T-helper 22 cell (primary cell): ENCODE measurements at places on chromosomes 1 and 21.
A peak's percentile ranks its signal among the peaks of the same experiment; 100 is the strongest.

- no peak for DNase-seq
Measured at GRCh38 chr1:230253150-230253549, 173.0 kb downstream of the PGBD5 start.

DNA sequence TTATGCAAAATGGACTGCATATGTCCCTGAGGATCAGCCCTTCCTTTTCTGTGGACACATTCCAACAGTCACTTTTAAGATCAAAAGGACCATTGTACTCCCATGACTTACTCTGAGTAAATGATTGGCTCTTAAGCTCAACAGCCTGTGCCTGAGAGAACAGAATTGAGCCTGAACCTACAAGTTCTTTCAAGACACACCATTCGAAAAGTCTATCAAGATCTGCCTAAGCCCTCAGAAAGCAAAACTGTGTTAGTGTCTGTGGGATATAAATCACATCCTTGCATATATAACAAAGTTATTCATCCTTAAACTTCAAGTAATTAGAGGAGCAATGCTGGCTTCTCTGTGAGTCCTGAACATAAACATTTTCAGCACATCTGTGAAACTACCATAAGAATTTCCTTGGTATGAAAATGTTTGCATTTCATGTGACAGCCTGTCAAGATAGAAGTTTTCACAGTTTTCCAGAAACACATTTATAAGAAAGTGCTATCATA, 41.6 kb downstream of the PCNX2 start:
- DNase-seq = no peak

DNA sequence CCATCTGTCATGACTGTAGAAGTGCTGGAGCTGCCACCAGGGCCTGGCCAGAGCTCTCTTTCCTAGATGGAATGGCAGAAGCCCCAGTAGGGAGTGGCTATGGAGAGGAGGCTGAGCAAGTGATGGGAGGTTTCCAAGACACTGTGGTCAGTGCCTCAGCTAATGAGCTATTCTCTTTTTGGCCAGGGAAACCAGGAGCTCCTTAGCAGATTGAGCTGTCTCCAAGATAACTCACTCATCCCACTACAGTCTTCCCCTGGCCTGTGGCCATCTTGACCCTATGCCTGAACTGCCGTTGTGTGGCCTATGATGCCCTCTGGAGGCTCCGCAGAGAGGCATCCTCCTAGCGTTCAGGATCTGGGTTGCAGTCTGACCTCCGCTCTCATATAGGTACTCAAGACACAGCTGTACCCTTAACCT, 60.5 kb downstream of the ERI3 start:
- DNase-seq = no peak

GRCh38 chr1:178690496-178690895, 34.5 kb upstream of the RALGPS2 start:
- DNase-seq = no peak

DNA sequence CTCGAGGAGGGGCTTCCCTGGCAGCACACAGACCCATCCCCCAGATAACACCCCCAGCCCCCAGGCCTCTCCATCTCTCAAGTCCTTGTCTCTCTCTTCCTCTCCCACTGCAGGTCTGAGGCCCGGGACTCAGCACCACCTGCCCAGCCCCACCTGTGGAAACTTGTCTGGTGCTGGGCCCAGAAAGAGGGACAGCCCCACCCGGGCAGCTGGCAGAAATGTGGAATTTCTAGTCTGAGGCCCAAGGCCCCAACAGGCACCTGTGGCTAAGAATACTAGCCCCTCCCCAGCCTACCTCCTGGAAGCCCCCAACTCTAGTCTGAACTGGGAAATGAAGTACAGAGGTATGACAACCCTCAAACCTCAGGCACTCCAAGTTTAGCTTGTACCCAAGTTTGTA, 15.4 kb downstream of the TTC39A start:
- no peak for DNase-seq

DNA sequence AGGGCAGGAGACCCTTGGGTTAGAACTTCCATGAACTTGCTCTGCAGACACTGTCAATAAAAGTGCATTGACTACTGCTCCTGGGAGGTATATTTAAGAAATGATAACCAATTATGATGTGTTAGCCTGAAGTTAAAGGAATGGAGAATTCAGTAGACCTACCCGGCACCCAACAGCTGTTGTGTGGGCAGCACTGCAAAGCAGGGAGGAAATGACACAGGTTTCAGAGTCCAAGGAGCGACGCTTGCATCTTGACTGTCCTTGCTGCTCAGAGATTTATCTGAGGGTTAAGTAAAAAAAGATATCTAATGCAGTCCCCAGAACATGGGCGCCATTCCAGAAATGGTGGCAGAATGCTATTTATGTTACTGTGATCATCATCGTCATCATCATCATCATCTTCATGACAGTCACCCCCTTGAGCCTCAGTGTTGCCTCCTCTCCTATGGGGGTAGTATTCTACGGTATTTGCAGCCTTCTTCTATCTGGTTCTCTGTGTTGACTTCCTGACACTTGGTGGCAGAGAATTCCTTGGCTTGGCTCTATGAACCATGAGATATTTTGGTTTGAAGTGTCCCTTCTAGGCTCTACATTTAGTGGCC, 225.9 kb downstream of the KAZN start:
- no peak for DNase-seq

- DNase-seq = no peak
Measured at GRCh38 chr1:207861442-207862177, 49.3 kb downstream of the CD34 start.

GRCh38 chr1:38300616-38301015, 254.0 kb upstream of the POU3F1 start:
- no peak for DNase-seq

DNA sequence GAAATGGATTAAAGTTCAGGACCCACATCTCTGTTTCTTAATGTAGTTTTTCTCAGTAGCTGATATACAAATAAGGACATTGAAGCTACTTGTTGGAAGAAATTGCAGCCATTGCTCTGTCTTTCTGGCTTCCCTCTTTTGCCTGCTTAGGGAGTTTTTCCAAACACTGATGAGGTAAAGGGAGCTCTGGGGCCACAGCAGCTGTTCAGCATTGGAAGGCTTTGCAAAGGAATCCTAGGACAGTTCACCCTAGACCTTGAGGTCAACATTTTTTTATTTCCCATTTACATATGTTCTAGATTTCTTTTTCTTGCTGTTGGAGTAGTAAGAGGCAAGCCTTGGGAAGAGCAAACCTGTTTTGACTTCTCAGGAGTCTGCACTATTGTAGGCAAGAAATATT, 126.9 kb upstream of the PLPPR5 start:
- DNase-seq = no peak

GRCh38 chr1:202233171-202233570, 39.6 kb downstream of the LGR6 start:
- DNase-seq = no peak

DNA sequence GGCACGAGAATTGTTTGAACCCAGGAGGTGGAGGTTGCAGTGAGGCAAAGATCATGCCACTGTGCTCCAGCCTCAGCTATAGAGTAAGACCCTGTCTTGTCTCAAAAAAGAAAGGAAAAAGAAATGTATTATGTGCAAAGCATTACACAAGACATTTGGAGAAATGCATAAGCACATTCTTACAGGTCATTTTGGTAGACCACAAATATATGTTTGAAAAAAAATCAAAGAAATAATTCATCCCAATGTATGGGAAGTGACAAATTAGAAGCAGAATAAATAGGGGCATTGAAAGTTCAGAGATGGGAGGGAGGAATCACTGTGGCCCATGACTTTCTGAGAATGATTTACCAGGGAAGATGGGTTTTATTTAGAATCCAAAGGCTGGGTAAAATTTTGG, 283.5 kb upstream of the ADAMTS5 start:
- DNase-seq = no peak

GRCh38 chr1:151035167-151035566, 1.2 kb upstream of the BNIPL start:
- DNase-seq = no peak

GRCh38 chr1:9201401-9202239, 33.0 kb upstream of the H6PD start:
- DNase-seq = no peak

GRCh38 chr1:86787621-86788020, 83.2 kb downstream of the SH3GLB1 start:
- no peak for DNase-seq

GRCh38 chr1:119027759-119028158, 39.6 kb upstream of the TBX15 start:
- DNase-seq = no peak

DNA sequence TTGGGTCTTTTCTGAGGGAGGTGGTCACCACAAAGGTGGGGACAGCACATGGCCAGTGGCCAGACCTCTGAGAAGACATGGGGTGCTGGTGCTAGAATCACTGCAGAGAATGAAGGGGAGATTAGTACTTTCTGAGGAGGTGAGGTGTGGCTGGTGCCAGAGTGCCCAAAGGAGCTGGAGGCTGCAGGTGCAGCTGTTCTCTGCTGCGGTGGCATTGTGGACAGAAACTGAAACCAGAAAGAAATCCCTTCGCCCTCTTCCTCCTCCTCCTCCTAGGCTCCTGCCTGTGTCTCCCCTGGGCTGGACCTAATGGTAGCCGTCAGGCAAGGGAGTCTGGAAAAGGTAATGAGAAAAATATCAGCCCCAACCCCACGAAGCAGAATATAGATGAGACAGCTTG, 261.7 kb downstream of the TM2D1 start:
- no peak for DNase-seq

GRCh38 chr1:116987256-116987555, 14.4 kb upstream of the CD101 start:
- peak; percentile 53 for DNase-seq

- DNase-seq = no peak
Measured at GRCh38 chr1:24018611-24019580, 38.8 kb upstream of the SRSF10 start.

- DNase-seq = no peak
Measured at GRCh38 chr1:113456967-113457366, 66.7 kb downstream of the MAGI3 start.

DNA sequence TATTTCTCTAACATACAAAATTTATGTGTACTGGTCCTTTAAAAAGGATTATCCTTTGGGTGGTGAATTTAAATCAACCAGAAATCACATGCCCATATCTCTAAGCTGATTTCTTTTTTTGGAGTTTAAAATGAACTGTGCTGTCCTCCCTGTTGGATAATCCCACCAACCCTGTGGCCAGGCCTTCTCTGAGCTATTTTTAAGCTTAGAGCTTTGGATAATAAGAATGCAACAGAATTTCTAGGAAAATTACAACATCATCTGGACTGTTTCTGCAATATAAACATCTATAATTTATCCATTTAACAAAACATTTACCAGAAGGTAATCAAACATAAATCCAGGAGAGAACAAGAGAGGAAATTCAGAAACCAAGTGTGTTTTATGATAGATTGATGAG, 88.3 kb downstream of the LRRC40 start:
- DNase-seq = no peak

GRCh38 chr1:61255358-61255703, 173.0 kb downstream of the NFIA start:
- no peak for DNase-seq

DNA sequence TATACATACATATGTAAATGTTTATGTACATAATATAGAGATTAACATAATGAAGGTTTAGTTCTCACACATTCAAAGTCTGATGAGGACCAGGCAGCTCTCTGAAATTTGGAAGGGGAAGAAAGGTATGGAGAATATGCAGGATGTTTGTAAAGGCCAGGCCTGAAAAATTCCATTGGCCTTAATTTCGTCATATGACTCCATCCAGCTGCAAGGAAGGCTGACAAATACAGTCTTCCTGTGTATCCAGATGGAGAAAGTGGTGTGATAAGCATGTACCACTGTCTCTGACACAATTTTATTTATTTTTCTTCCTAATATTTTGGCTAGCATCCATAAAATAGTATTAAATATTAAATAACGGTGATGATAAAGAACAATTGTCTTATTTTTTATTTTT, 6.3 kb upstream of the SGIP1 start:
- DNase-seq = no peak

DNA sequence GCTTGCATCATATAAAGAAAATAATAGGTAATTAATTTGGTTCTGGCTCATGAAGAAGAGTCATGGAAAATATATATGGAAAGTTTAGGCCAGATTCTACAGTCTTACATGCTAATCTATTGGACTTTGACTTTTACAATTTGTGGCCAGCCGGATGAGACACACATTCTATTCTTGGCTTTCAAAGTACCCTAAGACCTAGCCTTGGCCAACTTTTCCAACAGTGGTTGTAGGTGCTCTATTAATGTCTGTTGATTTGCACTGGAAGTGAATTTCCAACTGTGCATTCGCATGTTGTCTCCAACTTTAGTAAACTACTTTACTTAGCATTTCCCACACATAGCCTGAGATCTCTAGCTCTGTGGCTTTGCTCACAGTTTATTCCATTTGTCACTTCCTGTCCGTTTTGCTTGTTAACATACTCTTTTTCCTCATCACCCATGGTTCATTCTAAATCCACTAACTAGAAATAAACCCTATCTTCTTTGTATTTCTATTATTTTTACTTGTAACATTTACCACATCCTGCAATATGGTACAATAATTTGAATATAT, 644.0 kb downstream of the PTPRC start:
- DNase-seq = no peak

DNA sequence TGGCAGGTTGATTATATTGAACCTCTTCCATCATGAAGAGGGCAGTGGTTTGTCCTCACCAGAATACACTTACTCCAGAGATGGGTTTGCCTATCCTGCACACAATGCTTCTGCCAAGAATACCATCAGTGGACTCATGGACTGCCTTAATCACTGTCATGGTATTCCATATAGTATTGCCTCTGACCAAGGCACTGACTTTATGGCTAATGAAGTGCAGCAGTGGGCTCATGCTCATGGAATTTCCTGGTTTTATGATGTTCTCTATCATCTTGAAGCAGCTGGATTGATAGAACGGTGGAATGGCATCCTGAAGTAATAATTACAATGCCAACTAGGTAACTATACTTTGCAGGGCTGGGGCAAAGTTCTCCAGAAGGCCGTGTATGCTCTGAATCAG, 16.6 kb upstream of the GBP6 start:
- no peak for DNase-seq

DNA sequence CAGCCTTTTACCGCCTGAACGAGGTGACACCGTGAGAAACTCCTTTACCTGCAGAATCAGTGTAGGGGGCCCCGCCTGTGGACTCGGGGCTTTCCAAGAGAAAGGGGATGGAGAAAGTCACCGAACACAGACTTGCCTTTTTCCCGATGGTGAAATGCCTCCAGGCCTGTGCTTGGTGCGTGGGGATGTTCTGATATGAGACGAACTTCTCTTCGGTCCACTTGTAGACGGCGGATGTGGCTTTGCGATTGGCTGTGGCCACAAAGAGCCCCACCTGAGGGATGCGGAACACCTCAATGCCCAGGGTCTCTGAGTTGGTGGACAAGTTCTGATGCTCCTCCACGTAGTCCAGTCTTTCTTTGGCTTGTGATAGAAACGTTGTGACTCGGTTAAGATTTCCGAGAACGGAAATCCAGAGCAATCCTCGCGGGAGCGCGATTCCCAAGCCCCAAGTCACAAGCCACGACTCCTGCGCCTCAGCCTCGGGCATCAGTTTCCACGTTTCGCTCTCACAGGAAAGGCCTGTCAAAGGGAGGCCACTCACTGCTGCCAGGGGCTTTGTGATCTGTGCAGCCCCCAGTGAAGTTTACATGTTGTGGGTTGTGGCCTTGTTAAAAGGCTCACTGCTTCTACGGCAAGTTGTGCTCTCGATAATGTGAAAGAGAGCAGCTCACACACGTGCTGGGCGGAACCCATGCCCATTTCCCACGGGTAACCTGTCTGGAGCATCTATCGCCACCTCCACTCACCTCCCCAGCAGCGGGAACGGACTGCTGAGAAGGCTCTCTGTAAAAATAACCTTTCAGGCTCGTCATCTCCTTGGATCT, 12.6 kb downstream of the KRTAP10-1 start:
- DNase-seq = no peak
